Hippocampal formation (tissue), 2 donors: ENCODE measurements at places on chromosomes 1 and 21.

- no peak for DNase-seq
Measured at GRCh38 chr1:161905269-161905884, 118.3 kb downstream of the OLFML2B start.

DNA sequence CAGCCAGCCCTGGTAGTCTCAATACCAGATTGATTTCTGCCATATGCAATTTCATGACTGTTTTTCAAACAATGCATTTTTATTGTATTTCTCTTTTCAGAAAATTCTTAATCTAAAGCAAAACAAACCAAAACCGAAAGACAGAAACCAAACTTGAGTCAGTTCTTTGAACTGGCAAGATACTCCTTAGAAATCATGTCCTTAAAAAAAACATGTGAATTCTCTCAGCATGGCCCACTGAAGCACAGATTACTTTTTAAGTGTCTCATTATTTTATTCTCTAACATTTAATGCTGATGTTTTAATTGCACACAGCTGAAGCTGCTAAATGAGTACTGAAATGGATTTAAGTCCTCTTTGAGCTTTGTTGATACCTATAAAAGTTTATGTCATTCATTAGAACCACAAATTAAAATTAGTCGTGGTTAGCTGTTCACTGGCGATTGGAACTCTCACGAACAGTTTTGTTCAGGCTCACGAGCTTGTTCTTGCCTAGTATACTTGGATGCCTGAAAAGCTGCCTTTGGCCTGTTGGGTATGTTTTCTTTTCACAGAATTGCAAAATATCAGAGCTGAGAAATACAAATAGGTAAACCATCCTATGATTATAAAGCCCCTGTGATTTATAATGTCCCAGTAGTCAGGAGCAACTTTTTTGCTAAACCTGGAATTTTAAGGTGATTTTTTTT is 87.5 kb downstream of the CAMTA1 start:
- DNase-seq: no peak

- DNase-seq: no peak
Measured at GRCh38 chr1:211932231-211932932, 101.8 kb upstream of the LPGAT1 start.

GRCh38 chr1:59485949-59486348 is 189.1 kb downstream of the FGGY start:
- DNase-seq: no peak

DNA sequence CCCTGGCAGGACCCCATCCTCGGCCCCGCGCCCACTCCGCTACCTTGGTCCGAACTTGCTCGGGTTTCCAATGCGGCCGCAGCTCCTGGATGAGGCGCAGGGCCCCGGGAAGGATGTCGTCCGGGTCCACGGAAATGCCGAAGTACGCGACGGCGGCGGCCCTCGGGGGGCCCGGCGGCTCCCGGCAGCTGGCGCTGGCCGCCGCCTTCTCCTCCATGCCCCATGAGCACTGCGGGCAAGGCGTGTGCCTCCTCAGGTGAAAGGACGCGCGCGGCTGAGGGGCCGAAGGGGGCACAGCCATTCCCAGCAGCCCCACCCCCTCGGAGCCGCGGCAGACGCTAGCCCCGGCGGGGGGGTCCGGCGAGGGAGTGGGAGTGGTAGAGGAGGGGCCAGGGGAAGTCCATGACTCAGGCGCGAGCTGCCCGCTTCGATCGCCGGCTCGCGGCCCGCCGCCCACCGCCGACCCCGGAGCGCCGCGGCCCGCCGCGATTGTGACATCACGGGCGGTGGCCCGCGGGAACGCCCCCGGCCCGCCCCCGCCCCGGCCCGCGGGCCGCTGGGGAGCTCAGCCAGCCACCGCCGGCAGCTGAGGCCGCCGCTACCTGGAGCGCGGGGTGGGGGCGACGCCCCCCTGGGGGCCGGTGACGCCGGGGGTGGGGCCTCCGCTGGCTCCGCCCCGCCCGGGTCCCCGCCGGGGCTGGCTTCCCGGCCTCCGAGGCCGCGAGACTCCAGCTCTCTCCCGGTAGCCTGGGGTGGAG is at the start of gene ETNK2:
Gene ETNK2, minus strand, starts transcription at position 493 of the 758 bp plus-strand sequence. Its CDS starts 192 bp downstream, at position 301.
- DNase-seq: no peak

DNA sequence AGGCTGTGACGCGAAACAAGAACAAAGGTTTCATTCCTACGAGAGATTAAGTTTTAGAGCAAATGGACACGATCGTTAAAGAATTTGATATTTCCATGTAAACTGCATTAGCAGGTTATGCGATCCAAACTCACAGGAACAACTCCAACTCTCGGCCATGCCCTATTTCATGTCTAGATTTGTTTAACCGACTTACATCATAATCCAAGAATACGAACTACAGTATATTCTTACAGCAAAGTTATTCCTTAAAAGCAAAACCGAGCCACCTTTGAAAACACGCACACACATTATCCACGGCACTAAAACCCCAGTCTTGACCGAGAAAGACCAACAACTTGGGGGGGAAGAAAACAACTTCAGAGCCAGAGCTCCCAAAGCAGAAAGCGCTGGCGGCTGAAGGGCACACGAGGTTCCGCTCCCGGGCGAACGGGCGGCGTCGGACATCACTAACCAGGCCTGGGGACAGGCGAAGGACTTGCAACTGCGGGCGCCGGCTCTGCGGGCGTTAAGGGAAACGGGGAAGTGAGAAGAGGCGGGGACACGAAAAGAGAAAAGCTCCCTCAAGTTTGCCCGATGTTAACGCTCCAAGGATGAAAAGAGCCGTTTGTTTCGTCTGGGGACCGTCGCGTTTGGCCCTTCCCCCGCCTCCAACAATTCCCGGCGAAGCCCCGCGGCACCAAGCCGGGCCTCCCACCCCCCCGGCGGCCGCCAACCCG is 690 bp downstream of the B3GALNT2 start:
- DNase-seq: peak; percentile 30

DNA sequence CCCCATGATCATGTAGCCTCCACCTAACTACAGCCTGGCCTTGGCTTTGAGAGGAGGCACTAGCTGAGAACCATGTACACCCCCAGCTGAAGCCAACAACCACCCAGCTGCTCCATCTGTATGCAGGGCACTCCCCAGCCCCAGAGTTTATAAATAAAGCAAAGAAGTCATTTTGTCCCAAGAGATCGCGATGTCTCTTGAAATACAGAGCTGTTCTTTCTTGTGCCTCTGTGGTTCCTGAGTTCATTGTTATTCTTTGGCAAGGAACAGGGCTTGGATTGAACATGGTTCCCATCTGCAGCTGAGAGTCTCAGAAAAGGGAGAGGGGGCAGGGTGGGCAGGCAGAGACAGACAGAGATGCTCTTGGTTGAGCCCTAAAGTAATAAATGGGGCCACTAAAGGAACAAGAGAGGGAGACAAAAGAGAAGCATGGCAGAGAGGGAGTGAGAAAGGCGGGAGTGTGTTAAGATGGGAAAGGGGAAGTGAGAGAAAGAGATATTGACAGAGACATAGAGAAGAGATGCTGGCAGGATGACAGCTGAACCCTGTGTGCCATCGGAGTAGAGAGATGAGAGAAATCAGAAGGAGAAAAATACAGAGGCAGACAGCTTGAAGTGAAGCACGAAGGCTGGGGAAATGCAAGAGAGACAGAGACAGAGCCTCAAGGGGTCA is 63.3 kb downstream of the TNR start:
- peak; percentile 84 for DNase-seq

- no peak for DNase-seq
Measured at GRCh38 chr1:14923727-14924452, 229.7 kb upstream of the TMEM51 start.

- DNase-seq: no peak
Measured at GRCh38 chr1:169090900-169091311, 15.6 kb upstream of the ATP1B1 start.

DNA sequence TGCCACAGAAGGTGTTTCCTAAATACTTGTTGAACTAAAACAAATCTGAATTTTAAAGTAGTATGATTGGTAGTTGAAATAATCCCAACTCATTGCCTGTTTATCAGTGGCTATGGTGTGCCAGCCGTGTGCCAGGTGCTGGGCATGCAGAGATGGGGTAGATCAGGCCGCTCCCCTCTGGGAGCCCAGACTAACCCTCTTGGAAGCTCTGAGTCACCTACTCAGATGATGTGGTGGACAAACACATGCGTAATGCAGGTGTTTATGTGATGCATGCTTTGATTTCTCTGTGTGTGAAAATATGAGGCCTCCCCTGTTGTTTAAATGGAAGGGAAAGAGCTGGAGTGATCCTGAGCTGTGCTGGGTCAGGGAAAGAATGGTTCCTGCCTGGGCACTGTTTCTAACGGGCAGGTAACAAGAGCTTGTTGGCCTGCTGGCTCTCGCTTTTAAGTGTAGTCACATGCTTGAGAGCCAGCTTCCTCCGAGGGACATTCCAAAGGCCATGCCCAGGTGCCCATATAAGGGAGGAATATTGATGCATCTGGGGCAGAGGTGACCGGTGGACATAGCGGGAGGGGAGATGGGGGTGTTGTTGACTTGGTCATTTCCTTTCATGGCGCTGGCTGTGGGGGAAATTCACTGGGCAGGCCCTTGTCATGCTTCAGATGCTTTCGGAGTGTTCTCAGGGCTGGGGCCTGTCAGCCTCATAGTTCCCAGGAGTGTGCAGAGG is 10.2 kb downstream of the MFN2 start:
- no peak for DNase-seq

DNA sequence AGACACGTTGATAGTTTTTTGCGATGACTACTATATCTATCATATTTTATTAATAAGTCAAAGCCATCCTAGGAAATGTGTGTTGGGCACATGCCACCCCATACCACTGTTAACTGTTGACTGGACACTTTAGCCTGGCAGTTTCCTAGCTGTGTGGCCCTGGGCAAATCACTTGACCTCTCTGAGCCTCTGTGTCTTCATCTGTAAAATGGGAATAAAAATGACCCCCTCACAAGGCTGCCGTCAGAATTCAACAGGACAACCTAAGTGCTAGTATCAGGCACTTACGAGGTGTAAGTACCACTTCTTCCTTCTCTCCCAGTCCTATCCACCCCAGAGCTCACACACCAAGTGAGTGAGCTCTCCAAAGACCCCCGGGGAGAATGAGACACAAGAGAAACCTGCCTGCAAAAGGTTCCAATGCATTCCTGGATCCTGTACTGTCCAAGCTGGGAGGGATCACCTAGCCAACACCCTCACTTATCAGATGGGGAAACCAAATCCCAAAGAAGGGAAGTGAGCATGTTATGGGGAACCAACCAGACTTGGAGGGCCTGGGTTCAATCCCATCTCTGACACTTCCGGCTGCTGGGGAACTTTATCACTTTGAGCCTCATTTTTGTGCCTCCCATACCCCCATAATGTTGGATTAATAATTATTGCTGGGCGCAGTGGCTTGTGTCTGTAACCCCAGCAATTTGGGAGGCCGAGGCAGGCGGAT is 24.9 kb downstream of the HSPG2 start:
- no peak for DNase-seq

DNA sequence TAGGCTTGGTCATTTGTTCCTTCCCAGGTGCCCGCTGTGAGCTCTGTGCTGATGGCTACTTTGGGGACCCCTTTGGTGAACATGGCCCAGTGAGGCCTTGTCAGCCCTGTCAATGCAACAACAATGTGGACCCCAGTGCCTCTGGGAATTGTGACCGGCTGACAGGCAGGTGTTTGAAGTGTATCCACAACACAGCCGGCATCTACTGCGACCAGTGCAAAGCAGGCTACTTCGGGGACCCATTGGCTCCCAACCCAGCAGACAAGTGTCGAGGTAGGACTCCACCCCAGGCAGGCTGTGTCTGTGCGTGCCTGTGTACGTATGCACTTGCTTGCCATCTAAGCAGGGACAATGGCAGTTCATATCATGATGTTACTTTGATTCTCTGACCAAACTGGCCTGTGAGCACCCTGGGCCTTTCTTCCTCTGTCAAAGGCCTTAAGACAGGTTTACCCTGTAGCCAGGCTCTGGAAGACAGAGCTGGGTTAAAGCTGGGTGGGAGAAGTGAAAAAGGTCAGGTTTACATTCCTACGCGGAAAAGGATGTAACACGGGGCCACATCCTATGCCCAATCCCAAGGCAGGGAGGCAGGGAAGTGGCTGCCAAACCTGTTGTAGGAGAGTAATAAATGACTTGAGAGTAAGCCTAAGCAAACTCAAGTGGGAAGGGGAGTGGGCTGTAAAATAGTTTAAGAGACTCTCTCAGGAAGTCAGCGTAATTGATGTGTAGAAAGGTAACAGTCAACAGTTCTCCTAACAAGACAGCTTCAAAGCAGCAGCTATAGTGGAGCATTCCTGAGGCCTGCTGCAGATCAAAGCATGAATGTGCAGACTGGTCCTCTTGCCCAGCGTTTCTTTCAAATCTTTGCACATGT is 42.5 kb downstream of the LAMC2 start:
- no peak for DNase-seq

DNA sequence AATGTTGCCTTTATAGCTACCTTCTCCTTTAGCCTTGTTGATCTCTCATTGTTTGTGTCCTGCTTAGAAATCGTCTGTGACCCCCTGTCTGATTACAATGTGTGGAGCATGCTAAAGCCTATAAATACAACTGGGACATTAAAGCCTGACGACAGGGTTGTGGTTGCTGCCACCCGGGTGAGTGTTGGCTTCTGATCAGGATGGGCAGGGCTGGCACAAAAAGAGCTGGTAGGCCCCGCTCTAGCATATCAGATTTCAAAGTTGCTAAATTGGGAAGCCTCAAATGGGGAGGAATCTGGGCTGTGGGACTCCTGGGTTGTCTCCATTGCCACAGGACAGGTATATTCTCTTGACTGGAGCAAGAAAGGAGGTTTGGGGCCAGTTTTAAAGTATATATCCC is 8.4 kb downstream of the NCSTN start:
- DNase-seq: no peak

DNA sequence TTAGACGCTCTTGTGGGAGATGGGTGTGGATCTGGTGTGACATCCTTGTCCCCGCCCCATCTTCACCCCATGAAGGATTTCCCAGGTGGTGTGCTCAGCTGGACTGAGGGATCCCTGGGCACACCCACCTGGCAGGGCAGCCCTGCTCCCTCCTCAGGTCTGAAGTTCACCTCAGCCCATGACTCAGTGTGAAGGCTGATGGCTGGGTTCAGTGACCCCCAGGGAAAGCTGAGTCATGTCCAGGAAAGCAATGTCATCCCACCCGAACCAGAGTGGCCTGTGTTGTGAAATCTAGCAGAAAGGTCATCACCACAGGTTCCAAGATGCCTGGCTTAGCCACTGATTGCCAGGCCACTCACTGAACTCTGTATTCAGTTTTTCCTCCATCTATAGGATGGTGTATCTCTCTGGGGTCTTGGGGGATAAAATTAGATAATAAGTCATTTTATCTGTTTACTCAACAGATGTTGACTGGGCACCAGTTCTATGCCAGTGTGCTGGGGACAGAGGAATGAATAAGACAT is 97.7 kb upstream of the JUN start:
- DNase-seq: no peak

DNA sequence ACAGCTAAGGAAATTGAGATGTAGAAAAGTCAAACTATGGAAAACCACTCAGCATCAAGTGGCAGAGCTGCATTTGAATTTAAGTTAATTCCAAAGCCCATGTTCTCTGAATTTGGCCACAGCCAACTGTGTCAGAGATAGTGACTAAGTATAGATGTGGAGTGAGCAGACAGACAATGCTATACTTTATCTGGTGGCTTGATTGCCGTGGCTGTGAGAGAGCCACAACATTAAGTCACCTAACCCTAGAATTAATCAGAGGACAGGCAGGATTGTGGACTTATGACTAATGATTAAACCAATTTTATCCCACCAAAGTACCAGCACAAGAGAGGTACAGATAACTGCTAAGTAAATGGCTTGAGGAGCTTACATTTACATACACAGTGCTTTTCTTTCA is 209.8 kb downstream of the TPR start:
- DNase-seq: no peak
